ENCODE measurements at places on chromosomes 5 and 9.

DNA sequence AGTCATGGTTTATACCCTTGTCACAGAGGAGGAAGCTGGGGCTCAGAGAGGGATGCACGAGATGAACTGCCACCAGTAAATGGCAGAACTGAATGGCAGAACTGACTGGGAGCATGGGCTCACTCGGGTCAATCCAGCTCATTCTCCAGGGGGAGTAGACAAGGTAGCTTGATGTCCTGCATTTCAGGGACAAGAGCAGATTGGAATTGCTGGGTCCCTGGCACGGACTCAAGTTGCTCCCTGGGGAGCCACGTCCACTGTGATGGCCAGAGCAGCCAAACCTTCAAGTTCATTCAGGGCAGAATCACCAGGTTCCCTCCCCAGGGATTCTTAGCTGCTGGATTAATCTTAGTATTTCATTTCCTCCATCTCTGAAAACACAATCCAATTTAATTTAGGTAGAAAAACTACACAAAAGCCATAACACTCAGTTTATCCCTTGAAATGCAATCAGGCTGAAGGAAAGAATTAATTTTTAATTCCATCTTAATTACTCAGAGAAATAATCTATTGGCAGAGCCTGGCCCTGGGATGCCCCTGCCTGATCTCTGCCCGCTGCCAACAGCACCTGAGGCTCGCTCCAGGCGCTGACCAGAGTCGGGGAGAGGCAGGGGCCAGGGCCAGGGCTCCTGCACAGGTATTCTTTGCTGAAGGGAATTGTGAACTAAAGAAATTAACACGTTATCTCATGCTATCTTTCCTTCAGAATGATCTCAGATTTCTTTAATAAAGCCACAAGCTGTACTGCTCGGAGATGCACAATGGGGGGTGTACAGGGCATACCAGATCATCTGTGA is 42.0 kb upstream of the UNC5A start:
- DNase-seq = no peak

DNA sequence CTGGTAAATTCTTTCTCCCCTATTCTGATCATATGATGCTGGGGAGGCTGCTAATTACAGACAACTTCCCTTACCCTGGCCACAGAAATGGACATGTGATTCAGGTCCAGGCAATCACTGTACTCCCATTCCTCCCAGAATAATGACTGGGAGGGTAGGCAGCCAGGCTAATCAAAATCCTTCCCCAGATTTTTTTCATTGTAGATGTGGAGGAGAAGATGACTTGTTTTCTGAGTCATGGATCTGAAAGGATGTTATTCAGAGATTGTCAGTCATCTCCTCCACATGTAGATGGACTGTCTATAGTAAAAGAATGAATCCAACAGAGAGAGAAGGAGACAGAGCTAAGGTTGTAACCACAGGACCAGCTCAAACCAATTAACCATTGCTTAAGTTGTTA is 123.9 kb upstream of the PUM3 start:
- DNase-seq = no peak

DNA sequence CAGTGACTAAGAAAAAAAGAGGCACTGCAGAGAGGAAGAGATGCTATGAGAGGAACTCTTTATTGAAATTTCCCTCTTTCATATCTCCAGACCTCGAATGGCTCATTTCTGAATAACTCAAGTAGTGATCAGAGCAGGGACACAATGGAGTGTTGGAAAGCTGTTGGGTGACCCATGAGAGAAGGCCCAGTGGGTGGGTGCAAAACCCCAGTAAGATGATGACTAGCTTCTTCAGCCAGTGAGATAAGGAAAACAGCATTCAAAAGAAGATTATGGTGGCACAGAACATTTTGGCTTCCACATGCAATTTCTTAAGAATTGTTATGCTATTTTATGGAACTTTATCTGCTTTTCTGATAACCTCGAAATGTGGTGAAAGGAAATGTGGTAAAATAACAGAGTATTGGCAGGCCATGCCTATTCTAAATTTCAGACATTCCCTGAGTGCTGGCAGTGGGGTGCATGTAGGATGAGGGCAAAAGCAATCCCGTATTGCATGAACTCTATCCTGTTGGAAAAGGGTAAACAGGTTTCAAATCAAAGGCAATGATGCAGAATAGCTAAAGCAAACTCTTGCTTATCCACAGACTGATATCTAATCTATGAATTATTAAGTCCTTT is 128.0 kb upstream of the KLF9 start:
- no peak for DNase-seq

- DNase-seq = no peak
These were observed 27.9 kb downstream of the AMBP start for GRCh38 chr9:114050226-114050568.

GRCh38 chr5:122778157-122778556 is 3.3 kb downstream of the SNX2 start:
- DNase-seq = no peak

DNA sequence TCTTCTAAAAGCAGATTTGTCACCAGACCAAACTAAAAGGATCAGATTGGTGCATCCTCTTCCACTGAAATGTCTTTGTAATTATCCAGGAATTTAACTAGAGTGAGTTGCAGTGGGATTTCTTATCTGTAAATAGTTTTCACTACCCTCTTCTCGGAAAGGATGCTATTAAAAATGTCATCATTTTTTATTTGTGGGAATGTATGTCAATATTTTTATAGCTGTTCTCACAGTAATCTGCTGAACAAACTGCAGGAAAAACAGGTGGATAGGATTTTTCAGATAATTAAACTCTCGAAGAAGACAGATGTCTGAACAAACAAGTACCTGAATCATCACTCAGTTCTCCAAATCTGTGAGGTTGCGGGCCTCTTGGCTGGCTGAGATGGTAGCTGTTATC is 62.7 kb downstream of the RAB14 start:
- peak; percentile 7 for DNase-seq

GRCh38 chr5:90968319-90968718 is 409.7 kb downstream of the ADGRV1 start:
- DNase-seq = peak; percentile 69

DNA sequence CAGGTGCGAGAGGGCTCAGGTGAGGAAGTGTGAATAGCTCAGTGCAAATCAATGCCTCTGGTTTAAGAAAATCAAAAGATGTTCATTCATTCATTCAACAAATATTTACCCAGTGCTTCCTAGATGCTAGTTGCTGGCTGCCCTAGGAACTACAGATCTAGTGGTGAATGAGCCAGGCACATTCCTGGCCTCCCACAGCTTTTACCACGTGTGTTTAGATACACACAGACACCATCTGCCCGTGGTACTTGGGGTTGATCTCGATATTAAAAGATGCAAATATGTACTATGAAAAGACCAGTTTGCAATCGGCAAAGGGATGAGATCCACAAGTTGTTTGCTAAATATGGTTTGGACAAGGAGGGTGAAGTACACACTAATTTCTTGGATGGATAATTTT is 78.2 kb downstream of the GTF3C4 start:
- DNase-seq = peak; percentile 20
